ENCODE measurements at places on chromosomes 7 and 10.

GRCh38 chr7:148962440-148962822 lies 65.9 kb downstream of the PDIA4 start:
- DNase-seq, result no peak

- DNase-seq, result no peak
Measured at GRCh38 chr7:963236-964078, 9.0 kb upstream of the ADAP1 start.

GRCh38 chr7:16804674-16805439 lies at the start of gene AGR2:
AGR2 (minus strand) TSS chr7:16804999; CDS start chr7:16801796, 3,203 bp downstream.
- no peak for DNase-seq

DNA sequence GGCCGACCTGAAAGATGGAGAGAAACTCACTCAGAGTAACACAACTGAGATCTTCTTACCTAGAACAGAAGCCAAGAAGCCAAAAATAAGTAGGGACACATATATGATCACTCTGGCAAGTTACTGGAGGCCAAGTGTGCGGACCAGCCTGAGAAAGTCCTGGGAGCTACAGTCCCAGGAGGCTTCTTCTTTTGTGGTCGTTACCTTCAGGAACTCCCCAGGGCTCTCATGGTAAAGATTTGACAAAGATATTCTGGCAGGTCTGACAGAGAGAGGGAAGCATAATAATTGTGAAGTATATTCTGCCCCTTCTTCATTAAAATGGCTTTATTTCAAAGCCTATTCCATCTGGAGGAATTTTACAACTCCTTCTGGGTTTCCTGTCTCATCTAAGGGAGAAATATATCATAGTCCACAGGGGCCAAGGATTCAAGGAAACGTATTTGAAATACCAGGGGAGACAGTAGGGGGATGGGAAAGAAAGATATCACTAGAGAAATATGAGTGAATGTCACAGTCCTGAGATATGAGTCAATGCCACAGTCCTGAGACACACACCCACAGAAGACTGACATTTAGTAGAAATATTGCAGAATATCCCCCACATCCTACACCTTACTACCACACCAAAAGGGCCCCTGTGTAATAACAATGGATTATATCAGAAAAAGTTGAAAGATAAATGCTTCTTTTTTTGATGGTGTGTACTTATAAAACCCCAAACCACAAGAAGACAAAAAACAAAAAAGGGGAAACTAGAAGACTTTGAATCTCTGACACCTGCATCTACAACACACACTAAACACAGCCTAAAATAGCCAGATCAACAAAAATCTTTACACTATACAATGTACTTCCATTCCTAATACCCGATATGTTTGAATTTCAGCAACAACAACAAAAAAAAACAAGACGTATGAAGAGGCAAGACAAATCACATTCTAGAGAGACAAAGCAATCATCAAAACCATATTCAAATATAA lies 594.2 kb upstream of the NRG3 start:
- no peak for DNase-seq

GRCh38 chr10:83073472-83073871 lies 1065.8 kb upstream of the GHITM start:
- DNase-seq, result no peak

DNA sequence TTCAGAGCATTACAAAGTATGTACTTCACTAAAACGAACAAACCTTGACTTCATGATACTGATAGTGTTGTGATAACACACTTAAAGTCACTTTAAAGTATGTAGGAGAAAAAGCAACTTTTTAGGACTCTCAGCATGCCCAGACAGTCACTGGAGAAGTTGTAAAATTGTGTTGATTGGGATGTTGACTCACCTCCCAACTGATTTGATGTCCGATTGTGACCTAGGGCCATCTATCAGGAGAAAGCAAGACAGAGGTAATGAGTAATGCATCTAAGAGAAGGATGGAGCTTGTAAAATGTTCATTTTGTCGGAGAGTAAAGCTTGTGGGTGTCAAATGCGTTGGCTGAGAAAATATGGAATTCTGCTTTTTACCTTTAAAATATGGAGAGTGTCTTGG lies 135.4 kb upstream of the SEMA3D start:
- DNase-seq, result no peak

DNA sequence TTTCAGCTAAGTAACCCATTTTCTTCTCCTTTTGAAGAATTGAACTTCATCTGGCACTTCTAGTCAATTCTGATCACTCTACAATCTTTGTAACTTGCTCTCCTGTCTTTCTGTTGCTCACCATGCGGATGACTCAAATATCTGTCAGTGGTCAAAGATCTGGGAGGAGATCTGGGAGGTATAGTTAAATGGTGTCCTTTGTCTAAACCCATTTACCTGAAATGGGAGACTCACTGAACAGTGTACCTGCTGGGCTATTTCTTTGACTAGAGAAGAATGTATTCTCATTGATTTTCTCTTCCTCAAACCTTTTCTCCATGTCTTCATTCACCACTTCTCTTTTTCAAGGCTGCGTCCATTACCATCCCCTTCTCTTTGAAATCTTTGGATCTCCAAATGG lies 42.0 kb upstream of the PCLO start:
- no peak for DNase-seq

- no peak for DNase-seq
Measured at GRCh38 chr10:103833731-103834365, 21.5 kb downstream of the SH3PXD2A start.

GRCh38 chr10:132588301-132589013 lies 50.9 kb downstream of the INPP5A start:
- peak; percentile 64 for DNase-seq

- DNase-seq, result no peak
Measured at GRCh38 chr10:22593026-22593425, 121.4 kb downstream of the PIP4K2A start.

DNA sequence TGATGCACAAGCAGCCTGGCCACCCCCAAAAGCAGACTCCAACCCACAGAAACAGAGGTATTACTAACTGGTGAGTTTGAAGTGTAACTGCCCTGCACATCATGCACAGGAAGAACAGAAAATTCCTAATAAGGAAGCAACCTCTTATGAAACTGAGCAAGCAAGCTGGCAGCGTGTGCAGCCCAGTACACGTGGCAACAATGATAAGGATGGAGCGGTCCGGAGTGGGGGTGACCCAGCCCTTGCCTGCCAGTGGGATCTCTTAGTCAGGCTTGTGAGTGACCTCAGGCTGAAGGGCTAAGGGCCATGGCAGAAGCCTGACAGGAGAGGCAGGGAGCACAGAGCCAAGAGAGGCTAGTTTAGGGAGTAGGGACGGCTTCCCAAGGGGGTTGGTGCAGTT lies 22.1 kb upstream of the AOAH start:
- DNase-seq, result no peak

DNA sequence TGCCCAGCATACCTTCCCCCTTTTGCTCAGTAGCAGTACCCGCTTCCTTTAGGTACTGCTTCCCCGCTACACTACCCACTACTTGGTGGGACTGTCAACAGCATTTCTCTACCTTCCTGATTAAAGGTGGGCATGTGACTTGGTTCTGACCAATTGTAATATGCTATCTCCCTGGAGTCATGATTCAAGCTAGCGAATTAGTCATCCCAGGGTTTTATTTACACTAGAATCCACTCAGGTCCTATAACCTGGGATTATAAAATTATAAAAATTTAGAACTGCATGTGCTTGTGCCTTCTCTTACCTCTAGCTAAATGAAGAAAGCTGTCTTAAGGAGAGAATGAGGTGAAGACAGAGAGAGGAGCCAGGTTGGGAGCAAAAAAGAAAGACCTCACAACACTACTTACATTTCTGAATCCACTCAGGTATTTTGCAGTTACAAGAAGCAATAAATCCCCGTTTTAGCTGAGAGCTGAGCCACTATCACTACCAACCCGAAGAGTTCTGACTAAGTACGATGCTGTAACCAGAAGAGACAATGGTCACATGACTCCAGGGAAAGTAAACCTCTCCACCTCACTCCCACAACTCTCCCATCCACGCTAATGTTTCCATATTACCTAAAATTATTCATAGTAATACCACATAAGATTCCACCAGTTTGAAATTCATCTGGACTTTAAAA lies 9.7 kb downstream of the GBX1 start:
- no peak for DNase-seq

DNA sequence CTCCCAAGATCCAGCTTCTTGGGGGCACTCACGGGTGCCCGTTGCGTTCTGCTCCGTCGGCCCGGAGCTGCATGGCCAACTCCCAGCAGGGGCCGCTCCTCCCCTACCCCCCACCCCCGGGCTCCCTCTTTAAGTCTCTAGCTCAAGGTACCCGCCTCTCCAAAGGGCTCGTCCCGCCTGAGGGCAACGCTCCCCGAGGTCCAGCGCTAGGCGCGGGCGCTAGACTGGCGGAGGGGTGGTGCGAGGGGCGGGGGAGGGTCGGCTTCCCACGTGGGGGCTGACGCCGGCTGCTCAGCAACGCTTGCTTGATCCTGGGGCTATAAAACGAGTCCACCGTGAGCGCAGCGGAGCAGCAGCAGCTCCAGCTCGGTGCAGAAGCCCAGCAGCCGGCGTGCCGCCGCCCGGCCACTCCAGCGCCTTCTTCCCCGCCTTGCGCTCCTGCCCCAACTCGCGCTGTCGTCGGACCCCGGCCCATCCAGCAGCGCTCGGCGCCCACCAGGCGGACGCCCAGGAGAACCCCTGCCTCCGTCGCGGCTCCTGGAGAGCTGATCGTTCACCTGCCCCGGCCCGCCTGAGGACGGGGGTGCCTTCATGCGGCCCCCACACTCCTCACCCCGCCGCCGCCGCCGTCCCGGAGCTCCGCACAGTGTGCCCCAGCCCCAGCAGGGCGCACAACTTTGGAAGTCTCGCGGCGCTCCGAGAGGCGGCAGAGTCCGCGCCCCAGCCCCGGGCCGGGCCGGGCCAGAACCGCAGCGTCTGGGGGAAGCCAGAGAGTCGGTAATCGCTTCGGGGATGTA lies at the start of gene ADRA2A:
Gene ADRA2A, plus strand, starts transcription at position 348 of the 797 bp plus-strand sequence. CDS start 968 bp downstream, outside the sequence.
- peak; percentile 35 for DNase-seq

- no peak for DNase-seq
Measured at GRCh38 chr10:15858861-15859281, 1.4 kb downstream of the MINDY3 start.

GRCh38 chr10:86168256-86168655 lies 198.3 kb downstream of the GRID1 start:
- DNase-seq, result no peak

DNA sequence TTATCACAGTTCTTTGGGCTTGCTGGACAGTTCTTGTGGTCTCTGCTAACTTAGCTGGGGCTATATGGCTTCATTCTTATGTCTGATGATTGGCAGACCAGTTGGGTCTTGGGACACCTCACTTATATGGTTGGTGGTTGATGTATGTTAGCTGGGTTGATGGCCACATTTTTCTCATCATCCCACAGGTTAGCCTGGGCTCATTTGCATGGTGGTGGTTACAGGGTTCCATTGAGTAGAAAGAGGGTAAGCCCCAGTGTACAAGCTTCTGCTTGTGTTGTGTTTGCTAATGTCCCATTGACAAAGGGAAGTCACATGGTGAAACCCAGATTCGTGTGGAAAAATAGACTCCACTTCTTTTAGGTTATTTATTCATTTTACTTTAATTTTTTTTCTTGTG lies 40.6 kb downstream of the TMEM60 start:
- DNase-seq, result no peak

GRCh38 chr10:84693006-84693405 lies 364.6 kb downstream of the CCSER2 start:
- DNase-seq, result no peak

DNA sequence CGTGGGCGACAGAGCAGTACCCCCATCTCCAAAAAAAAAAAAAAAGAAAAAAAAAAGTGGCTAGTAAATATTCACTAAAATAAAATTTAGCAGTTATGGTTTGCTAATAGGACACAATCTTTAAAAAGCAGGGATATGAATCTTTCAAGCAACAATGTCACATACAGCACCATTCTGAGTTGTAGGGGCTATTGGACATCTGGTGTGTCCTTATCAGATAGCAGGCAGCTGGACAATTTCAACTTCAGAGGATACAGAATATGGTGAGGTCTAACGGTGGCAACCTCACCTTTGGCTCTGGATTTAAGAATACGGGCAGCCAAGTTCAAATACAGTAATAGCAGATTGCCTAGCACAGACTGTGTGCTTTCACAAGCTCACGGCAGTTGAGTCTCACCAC lies 51.1 kb downstream of the SLC37A3 start:
- DNase-seq, result no peak

GRCh38 chr10:75379212-75379724 lies 22.3 kb downstream of the ZNF503 start:
- DNase-seq, result no peak

GRCh38 chr7:47508389-47509380 lies 73.2 kb downstream of the TNS3 start:
- no peak for DNase-seq

DNA sequence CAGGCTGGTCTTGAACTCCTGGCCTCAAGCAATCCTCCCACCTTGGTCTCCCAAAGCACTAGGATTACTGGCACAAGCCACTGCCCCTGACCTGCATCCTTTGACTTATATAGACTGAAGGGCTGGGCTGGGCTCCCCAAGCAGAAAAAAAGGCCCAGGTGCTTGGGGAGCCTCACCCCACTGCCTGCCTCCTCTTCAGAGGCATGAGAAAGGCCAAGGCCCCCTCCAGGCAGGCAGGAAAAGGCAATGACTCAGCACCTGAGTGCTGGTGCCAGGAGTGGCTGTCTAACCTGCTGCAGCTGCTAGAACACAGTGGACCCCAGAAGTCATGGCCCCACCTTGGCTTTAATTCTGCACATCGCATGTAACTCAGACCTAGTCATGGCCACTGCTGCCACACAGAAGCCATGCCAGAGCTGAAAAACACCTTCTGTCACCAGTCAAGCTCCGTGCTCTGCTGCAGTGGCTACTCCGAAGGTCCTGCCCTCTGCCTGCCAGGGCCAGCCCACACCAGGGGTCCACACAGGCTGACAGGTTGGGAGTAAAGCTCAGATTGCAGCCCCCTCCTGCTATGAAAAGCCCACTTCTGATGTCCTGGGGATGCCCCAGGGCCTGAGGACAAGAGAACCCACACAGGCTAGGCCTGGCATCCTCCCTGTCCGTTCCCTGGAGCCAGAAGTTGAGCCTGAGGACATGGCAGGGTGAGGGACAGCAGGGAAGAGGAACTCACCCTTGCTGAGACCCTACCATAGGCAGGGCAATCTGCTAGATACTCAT lies 48.5 kb downstream of the GRID1 start:
- DNase-seq, result no peak

- no peak for DNase-seq
Measured at GRCh38 chr7:144102041-144102440, 7.3 kb upstream of the OR2A2 start.

DNA sequence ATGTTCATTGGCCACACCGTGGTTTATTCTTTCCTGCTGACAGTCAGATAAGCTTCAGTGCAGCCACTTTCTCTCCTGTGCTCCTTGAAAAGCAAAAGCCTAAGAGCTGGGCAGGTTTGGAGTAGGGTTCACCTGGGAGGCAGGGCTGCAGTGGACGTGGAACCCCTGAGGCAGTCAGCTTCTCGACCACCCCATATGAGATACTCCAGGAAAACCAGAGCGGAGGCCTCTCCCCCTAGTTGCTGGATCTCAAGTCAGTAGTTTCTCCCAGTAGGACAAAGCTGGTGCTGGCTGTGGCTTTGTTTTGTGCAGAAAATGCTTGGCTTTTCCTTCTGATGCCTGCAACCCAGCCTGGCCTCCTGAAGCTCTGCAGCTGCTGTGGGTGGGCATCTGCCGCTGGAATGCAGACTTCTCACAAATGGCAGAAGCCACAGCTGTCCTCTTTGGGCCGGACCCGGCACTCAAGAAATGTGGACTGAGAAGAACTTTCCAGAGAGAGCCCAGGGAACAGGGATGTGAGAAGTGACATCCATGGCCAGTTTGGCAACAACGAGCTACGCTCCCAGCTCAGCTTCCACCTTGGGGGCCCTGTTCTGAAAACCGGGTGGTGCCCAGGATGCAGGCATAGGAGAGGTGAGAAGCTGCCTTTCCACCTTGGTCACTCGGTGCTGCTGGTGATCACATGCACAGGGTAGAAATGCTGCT lies 276.6 kb upstream of the TCERG1L start:
- no peak for DNase-seq

GRCh38 chr7:73442903-73443500 lies 9.4 kb downstream of the FZD9 start:
- DNase-seq, result no peak

All from activated CD4-positive, alpha-beta T cell treated with anti-CD3 and anti-CD28 coated beads for 48 hours (primary cell).